Right ventricle myocardium superior (tissue), 1 donor: ENCODE measurements at places on chromosomes 7 and 10.

DNA sequence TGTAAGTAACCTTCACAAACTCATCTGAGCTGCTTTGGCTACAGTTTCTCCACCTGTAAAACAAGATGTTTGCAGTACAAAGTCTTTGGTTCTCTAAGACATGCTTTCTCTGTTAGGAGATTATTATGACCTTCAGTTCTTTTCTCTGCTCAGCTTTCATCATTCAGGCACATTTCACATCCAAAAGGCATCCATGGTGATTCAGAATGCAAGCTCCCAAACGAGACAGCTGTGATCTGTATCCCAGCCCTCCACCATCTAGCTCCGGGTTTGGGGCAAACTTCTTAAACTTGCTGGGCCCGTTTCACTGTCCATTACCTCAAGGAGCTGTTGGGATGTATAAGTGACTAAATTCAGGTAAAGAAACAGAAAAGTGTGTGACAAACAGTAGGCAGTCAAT lies 95.8 kb upstream of the COL1A2 start:
- no peak for DNase-seq

- DNase-seq: no peak
These were observed 160.8 kb upstream of the PODXL start for GRCh38 chr7:131717181-131717580.

- no peak for DNase-seq
These were observed 42.7 kb downstream of the MMRN2 start for GRCh38 chr10:86914734-86915133.

- DNase-seq: no peak
These were observed 273.3 kb downstream of the MDFIC start for GRCh38 chr7:115195208-115195607.

DNA sequence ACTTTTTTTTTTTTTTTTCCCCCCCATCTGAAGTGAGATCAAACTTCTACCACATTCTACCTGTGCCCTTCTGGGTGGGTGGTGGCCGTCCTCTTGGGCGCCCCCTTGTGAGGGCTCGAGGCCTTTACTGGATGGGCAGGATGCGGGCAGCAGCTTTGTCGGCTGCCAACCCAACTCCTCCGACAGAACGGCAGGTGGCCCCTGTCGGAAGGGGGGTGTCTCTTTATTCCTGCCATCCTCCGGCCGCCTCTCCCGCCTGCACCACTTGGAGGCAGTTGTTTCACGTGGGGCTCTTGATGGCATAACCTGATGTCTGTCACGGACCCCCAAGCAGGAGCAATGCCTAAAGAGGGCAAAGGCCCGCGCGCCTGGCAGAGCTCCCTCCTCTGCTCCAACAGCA lies 31.0 kb downstream of the AMZ1 start:
- no peak for DNase-seq

- DNase-seq: no peak
These were observed 24.0 kb downstream of the HABP2 start for GRCh38 chr10:113576852-113577251.

DNA sequence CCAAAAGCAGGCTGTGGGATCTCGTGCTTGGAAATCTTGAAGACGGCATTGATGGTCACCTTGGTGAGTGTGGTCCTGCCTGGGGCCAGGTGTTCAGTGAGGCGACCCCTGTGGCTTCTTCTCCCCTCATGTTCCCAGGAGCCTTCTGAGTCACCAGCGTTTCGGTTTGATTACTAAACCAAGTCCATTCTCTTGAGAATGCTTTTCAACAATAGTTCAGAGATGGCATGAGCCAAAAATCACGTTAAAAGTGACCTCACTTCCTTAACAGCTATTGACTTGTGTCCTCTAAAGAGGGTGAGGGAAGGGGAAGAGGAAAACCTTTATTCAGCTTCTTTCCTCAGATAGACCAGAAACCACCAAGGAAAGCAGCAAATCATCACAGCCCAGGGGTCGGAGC lies 315.2 kb downstream of the GATA3 start:
- no peak for DNase-seq

- DNase-seq: no peak
These were observed 39.8 kb downstream of the SLC37A3 start for GRCh38 chr7:140358412-140359051.

DNA sequence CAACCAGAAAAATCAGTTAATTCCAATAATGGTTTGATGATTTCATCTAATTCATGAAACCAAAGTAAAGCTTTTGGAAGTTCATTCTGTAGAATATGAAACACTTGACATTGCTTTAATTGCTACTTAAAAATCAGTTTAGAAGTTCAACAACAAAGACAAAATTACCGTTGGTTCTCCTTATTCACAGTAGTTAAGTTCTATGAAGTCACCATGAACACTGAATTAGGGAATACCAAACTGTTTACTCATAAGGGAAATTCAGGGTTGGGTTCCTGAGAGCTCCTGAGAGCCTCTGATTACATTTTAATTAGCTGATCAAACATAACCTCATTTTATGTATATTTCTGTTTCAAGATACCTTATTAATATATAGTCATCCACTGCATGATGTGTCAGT lies 46.2 kb downstream of the ZNF438 start:
- no peak for DNase-seq

DNA sequence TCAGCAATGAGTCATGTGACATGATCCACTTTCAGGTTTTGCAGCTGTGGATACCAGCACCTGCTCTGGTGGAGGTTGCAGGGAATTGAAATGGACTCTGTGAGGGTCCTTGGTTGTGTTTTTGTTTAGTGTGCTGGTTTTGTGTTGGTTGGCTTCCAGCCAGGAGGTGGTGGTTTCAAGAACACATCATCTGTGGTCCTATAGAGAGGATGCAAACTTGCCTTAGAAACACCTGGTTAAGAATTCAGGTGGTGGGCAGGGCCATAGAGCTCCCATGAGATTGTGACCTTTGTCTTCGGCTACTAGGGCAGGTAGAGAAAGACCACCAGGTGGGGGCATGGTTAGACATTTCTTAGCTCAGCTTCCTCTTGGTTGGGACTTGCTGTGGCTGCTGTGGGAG lies 59.2 kb upstream of the CYP2C9 start:
- DNase-seq: no peak

- DNase-seq: no peak
These were observed 85.9 kb downstream of the LSMEM1 start for GRCh38 chr7:112566442-112567324.

GRCh38 chr7:131690441-131690840 lies 134.0 kb upstream of the PODXL start:
- DNase-seq: no peak

GRCh38 chr10:106506526-106507283 lies 657.8 kb downstream of the SORCS1 start:
- DNase-seq: no peak

GRCh38 chr10:65213170-65213569 lies 1692.0 kb downstream of the REEP3 start:
- DNase-seq: no peak

DNA sequence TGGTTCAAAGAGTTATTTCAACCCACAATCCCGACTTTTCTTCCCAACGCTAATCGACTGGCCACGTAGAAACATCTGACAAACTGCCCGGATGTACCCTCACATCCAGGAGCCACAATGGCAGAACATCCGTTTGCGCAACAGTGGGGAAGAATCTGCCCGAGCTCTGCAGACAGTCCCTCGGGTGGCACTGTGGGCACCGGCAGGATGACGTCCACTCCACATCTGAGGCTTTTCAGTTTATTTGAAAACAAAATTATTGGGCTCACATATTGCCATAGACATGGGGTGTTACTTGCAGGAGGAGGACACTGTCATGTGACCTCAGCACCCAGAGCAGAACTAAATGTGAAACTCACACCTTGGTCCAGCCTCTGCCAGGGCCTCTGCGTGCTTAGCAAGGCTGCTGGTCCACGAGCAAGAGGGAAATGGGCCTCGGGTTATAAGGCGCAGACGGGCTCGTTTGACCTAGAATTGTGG lies 84.1 kb downstream of the MKI67 start:
- DNase-seq: no peak

DNA sequence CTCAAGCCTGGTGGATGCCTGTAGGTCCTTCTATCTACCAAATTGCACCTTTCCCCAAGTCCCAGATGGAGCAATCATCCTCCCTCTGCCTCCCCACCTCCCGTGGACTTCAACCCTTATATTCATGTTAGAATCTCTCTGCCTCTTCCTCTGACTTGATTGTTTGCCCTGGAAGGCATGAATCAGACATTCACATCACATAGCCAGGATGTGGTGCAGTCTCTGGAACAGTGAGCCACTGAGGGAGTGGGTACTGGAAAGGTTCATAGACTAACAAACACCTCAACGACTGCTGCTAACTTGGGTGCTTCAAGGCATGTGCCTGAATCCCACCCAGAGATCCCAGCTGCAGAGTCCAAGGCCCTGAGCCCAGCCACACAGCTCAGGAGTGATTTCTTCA lies 494.0 kb downstream of the TNS3 start:
- no peak for DNase-seq
